ENCODE measurements at places on chromosomes 1 and 21. TPM values are rescaled to one million over a fixed set of nuclear protein-coding genes. Genes with fewer than 3 reads are reported as not detected.

Gene ACTL8
- not detected for total RNA-seq

Gene OSBPL9
- total RNA-seq, result 47.3 TPM

Gene S100A16
- total RNA-seq, result 86.7 TPM

Gene LRRC38
- total RNA-seq, result not detected

Gene CLIC6
- 30.3 TPM for total RNA-seq

Gene KCNA2
- 1.8 TPM for total RNA-seq

Gene IGSF21
- total RNA-seq, result 7.0 TPM

Gene ZSWIM5
- 4.4 TPM for total RNA-seq

Gene KRTAP10-5
- not detected for total RNA-seq

Gene PAQR7
- 39.7 TPM for total RNA-seq

Gene RNF207
- total RNA-seq, result 26.6 TPM

Gene BECN2
- total RNA-seq, result not detected

Gene LIPI
- not detected for total RNA-seq

Gene UMODL1
- not detected for total RNA-seq

Gene TMEM200B
- total RNA-seq, result 8.5 TPM

Gene GPA33
- total RNA-seq, result 1.4 TPM

Gene RAB25
- 103 TPM for total RNA-seq

Gene OR2L8
- not detected for total RNA-seq

DNA sequence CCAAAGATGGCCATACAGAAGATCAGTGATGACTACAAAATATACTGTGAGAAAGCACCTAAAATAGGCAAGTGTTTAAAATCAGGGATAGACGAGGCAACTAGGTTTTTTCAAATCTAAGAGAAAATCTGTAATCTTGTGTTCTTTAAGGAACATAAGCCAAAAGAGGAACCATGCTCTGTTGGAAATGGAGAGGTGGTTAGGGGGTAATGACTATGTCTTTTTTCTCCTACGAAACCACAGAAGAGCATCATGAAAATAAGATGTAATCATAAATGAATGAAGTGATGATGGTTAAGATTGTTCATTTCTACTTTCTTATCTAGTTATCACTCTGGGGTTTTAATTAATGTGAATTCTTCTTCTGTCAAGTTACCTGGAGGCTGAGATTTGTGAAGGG is 43.1 kb downstream of the RGSL1 start:
- no peak for DNase-seq

- no peak for DNase-seq
These were observed 41.2 kb downstream of the RSPH1 start for GRCh38 chr21:42454786-42455185.

- no peak for DNase-seq
These were observed 6.6 kb downstream of the PEAR1 start for GRCh38 chr1:156899956-156900718.

DNA sequence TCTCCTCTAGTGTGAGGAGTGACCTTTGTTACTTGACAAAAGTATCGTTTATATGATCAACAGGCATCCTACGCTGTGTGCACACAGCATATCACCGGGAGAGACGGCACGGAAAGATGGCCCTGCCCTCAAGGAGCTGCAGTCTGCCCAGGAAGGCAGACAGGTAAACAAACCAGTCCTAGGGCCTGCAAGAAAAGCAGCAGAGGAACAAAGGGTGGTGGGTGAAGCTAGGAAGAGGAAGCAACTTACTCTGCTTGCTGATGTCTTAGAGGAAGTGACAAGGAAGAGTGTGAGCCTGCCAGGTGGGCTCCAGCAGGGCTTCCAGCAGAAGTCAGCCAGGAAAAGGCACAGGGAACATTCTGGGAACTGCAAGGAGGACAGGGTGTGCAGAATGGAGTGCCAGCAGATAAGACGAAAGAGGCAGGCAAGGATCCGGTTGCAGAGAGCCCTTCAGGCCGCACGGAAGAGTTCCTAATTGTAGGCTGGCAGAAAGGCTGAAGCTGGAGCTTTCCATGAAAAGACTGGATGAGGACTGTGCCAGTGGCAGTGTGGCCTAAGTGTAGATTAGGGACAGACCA is 106.7 kb downstream of the SLC45A1 start:
- peak; percentile 65 for DNase-seq

- no peak for DNase-seq
These were observed 23.6 kb downstream of the TGFB2 start for GRCh38 chr1:218368686-218369085.

GRCh38 chr1:200753650-200754198 is 15.0 kb downstream of the CAMSAP2 start:
- DNase-seq, result no peak

GRCh38 chr1:102550729-102551384 is 554.1 kb upstream of the OLFM3 start:
- no peak for DNase-seq

DNA sequence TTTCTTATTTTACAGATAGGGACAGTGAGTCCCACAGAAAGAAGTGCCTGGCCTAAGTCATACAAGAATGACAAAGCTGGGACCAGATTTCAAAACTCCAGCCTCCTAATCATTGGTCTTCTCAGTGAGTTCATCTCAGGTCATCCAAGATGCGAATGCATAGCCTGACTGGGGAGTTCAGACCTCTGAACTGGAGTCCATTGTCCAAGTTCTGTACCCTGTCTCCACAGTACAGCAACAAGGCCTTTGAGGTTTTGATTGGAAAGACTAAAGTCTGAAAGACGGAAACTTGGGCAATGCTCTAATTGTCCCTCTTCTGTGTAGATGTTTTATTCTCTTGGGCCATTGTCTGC is 62.0 kb downstream of the TNN start:
- DNase-seq, result no peak

DNA sequence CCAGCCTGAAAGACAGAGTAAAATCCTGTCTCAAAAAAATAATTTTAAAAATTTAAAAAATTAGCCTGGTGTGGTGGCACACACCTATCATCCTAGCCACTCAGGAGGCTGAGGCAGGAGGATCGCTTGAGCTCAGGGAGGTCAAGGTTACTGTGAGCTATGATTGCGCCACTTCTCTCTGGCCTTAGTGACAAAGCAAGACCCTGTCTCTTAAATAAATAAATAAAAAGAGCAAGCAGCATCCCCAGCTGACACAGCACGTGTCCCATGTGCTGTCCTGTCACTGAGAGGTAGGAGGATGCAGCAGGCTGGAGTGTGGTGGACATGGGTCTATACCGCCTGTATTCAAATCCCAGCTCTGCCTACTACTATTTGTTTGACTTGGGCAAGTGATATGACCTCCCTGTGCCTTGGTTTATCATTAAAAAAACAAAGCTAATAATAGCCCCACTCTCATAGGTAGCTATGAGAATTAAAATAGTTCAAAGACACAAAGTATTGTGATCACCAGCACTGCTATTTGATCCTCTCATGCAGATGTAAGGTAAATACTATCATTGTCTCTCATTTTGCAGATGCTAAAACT is 22.2 kb upstream of the ECE1 start:
- DNase-seq, result no peak

GRCh38 chr1:40650075-40650474 is 15.4 kb downstream of the RIMS3 start:
- no peak for DNase-seq

- DNase-seq, result no peak
These were observed 54.3 kb upstream of the PCP4 start for GRCh38 chr21:39812983-39813382.

- no peak for DNase-seq
These were observed 6.4 kb upstream of the C1orf21 start for GRCh38 chr1:184380468-184380867.

GRCh38 chr1:52045236-52045635 is 9.8 kb downstream of the TXNDC12 start:
- no peak for DNase-seq

DNA sequence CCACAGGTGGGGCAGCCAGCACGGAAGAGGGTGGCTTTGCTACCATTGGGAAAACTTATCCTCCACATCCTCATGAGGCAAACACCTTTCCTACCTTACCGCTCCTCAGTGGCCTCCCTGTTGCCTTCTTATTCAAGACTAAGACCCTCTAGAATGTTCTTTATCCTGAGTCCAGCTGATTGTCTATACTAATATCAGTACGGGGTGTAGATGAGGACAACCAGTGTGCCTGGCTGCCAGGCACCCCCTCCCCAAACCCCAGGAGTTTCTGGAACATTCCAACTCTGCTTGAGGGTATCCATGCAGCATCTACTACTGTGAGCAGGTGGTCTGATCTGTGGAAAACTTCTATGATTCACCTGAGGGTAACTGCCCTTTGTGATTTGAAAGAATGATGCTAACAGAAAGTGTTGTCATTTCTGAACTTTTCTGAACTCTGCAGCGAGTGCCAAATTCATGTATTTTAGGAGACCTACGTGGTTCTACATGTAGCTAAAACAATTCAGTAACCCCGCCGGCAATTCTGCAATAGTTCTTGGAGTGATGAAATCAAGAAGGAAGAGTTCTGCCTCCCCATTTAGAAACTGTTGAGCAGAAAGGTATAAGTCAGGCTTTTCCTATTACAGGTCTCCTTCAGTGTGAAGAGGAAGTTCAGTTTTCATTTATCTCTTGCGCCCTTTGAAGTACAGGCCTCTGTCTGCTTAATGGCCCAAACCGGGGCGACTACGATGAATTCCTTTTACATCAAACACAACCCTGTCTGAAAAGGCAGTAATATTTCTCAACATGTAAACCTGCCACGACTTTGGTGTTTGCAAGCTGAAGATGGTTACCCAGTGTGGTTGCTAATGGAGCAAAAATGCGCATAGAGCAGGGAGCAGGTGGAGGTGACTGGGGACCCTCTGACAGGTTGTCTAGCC is 80.4 kb downstream of the RUNX1 start:
- DNase-seq, result no peak

- no peak for DNase-seq
These were observed 23.5 kb upstream of the C1orf174 start for GRCh38 chr1:3923378-3924185.

DNA sequence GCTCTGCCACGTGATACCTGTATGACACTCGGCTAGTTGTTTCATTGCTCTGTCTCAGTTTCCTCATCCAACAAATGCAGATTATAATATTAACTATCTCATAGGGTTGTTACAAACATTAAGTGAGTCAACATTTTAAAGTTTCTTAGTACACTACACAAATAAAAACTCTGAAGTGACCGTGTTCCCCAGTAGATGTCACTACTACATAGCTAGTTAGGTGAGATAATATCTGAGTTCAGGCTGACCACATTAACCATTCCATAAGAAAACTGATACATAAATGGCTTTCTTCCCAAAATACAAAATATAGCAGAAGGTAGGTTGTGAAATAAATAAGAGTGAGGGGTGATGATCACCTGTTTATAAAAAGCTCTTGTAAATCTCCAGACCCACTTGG is 214.1 kb downstream of the NUF2 start:
- DNase-seq, result no peak

DNA sequence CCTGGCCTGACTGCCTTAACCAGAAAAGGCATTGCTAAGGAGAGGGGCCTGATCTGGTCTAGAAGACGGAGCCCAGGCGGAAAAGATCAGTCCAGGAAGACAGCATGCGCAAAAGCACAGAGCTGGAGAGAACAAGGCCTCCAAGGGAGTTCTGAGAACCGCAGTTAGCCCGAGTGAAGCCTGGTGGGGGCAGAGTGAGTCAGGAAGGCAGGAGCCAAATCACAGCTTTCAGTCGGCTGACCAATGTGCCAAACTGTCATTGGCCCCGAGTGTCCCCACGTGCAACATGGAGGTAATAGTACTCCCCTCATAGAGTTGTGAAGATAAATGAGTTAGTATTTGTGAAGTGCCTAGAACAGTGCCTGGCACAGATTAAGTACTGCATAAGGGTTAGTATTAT is 1.2 kb upstream of the TSPAN2 start:
- no peak for DNase-seq

DNA sequence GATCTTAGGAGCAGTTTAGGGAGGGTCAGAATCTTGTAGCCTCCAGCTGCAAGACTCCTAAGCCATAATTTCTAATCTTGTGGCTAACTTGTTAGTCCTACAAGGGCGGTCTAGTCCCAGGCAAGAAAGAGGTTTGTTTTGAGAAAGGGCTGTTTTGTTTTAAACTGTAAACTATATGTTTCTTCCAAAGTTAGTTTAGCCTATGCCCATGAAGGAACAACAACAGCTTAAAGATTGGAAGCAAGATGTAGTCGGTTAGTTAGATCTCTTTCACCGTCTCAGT is 62.0 kb downstream of the SLC16A1 start:
- no peak for DNase-seq

- no peak for DNase-seq
These were observed 37.4 kb downstream of the CLCC1 start for GRCh38 chr1:108925920-108926319.

GRCh38 chr1:17755120-17755519 is at the start of gene ACTL8:
Gene ACTL8 (plus strand): TSS chr1:17755333. CDS start chr1:17823009, 67,676 bp downstream.
- no peak for DNase-seq

GRCh38 chr1:190908691-190909090 is 431.0 kb upstream of the BRINP3 start:
- DNase-seq, result no peak

DNA sequence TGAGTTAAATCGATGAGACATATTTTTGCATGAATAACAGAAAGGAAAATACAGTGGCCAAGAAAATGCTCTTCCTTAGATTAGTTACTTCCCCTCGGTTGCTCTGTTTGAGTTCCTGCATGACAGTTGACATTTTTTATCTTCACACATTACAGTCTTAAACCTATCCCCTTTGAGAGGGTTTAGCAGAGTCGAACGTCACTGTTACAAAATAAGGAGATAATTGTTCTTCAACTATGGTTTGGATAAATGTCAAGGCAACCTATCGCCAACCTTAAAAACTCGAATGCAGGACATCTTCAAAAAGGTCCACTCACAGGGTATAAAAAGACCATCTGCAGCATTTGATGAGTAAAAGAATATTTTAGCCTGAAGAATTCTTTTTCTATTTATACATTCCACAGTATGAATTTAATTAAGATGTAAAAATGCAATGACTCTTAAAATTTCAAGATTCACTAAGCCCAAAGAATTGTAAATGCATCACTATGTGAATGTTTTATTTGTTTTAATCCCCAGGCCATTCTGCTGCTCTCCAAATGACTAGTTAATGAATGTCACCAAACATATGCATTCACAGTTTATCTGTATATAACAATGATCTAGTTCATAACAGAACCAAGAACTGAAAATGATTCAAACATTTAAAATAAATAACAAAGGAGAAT is 68.9 kb upstream of the COL11A1 start:
- DNase-seq, result no peak

- DNase-seq, result peak; percentile 42
These were observed 6.8 kb upstream of the IL24 start for GRCh38 chr1:206890125-206891060.

All from mucosa of gallbladder (tissue), 1 donor.